ENCODE measurements at places on chromosomes 2 and 18.

- no peak for DNase-seq
Measured at GRCh38 chr2:26845021-26845420, 2.9 kb upstream of the DPYSL5 start.

DNA sequence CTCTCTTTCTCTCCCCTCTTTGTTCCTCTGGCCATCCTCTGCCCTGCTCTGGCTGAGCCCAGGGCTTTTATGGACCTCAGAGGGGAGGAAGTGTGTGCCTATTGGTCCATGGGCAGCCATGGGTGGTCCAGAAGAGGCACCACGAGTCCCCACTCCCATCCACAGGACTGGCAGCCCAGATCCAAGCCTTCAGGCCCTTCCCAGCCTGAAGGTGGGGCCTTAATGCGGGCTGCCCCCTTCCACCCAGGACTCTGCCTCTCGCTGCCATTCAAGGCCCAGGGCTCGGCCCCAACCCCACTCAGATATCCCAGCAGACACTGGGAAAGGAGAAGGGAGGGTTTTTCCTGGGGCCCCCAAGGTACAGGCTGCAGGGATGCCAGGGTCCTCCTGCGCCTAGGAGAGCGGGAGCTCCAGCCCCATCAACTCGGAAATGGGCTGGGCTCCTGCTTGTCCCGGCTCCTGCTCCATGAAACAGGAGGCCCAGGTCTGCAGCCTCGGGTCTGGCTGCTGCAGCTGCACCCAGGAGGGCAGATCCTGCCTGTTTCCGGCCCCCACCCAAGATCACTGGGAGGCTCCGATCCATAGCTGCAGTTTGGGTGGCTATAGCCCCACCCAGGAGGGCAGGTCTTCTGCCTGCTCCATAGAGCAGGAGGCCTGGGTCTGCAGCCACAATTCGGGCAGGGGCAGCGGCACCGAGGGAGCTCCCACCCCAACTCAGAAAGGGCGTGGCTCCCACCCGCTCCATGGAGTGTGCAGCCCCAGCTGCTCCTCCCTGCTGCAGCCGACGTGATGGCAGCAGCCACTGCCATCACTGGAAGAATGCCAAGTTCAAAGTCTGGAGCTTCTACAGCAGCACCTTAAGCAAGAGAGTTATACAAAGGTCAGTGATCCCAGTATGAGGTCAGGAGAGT, 116.6 kb upstream of the RBBP8 start:
- no peak for DNase-seq

- DNase-seq = no peak
Measured at GRCh38 chr2:36267194-36267593, 88.4 kb upstream of the CRIM1 start.

- no peak for DNase-seq
Measured at GRCh38 chr2:232632904-232633412, 446 bp upstream of the EFHD1 start.

DNA sequence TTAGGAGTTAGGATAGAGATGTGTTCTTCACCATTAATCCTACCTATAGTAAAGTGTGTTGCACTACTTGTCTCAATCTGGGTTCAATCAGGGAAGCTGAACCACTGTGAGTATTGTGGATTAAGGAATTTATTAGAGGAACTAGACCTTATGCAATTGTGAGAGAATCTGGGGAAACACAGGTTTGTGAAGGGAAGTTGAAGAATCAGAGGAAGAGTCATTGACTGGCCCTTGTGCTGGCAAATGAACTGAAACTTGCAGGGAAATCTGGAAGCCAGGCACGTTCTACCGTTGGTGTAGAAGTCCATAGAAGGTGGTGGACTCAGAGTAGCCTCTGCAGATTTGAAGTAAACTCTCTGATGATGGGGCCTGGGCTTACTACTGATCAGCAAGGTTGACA, 44.7 kb upstream of the HK2 start:
- no peak for DNase-seq

DNA sequence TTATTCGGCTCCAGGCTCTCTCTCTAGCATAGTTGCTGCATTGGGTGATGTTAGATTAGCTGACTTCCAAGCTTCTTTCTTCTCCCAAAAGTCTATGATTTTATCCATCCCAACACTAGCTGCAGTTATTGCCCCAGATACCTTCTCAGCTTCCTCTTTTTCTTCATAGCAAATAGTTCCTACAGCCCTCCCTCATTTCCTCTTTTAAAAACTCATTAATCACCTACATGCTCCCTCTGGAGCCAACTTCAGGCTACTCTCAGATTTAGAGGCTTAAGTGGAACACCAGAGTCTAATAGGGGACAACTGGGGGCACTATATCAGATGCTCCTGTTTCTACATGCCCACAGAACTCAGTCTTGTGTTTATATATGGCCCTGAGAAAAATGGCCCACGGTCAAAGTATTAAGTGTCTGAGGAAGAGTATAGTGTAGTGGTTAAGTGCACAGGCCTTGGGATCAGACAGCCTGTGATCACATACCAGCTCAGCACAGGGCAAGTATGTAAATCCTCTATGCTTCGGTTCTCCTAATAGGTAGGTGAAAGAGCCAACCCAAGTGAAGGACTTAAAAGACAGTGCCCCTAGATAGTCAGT, 241.9 kb upstream of the SLC14A2 start:
- DNase-seq = no peak

GRCh38 chr2:39007875-39008504, 112.9 kb downstream of the SOS1 start:
- no peak for DNase-seq

All from GM12892 (cell line).